ENCODE measurements at places on chromosomes 12 and 14.

DNA sequence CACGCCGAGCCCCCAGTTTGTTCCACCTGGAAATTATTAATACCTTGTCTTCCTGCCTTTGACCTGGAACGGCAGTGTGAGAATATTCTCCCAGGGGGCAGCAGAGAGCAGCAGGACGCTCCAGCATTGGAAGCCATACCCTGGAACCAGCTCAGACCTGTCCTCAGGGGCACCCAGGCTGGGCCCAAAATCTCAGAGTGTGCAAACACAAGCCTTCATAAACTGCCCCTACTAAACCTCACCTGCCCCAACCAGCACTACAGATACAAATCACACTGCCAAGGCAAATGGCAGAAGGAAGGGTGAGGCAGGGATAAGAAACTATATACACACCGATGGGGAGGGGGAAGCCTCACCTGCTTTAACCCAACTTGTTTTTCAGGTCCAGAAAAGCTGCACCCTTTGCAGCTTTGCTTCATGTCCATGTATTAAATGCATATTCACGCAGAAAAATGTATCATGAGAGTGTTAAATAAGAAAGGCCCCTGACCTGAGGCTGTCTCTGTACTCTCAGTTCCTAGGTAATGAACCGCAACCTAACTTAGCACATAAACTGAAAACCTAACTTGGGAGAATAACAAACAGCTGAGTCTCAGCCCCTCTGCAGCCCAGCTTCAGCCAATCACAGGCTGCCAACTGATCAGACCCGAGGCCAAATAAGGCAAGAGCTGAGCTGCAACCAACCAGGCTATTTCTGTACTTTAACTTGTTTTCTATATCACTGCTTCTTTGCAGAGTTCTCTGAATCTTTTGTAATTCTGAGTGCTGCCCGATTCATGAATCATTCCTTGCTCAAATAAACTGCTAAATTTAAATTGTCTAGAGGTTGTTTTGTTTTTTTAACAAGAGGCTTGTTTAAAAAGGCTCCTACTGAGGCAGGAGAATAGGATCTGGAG is 130.1 kb downstream of the SPTSSA start:
- DNase-seq = no peak

DNA sequence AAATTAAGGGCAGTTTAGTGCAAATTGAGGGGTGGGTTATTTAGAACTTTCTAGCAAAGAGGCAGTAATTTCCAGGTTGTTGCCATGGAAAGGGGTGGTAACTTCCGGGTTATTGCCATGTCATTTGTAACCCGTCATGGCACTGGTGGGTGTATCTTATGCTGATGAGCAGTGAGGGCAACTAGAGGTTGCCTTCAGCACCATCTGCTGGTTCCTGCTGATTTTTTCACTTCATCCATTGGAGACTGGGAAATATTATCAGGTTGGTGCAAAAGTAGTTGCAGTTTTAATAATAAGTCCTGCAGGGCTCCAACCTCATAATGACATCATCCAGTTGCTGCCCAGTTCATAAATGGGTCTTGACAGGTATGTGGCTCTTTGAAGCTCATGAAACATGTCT is 24.4 kb upstream of the SERPINA4 start:
- peak; percentile 5 for DNase-seq

GRCh38 chr14:101635749-101636560 is 74.7 kb downstream of the DIO3 start:
- DNase-seq = no peak

DNA sequence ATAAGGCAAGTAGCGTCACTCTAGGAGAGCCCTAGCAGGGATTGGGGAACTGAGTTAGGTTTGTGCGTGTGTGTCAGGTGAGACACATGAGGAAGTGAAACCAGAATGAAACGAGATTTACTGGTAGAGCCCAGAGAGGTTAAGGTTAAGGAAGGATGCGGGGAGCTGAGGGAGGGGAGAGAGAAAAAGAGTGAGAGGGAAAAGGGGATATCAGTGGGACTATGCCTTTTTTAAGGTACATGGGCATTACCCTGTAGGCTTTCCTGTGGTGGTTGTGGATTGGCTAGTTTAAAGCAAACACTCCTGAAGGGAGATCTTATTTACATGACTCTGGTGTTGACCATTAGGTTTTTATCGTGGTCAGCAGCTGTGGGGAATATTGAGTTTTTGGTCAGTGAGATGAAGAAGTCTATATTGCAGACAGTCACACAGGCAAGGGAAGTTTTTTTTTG is 13.9 kb downstream of the ZDHHC17 start:
- DNase-seq = no peak

DNA sequence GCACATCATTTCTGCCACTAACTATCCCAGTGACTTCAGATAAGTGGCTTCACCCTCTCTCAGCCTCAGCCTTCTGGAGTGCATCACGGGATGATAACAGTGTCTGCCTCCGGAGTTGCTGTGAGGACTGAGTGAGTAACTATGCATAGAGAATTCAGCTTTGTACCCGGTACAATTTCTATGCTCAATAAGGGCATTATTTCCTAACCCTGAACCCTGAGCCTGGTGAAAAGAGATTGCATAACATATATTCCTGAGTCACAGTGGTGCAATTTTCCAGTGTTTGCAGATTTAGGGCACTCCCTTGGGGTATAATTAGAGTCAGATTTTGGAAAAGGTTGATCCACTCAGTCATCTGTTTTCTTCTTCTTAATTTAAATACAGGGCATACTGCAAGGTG is 181.1 kb downstream of the PTPN11 start:
- no peak for DNase-seq

- DNase-seq = no peak
These were observed 21.9 kb upstream of the IFT81 start for GRCh38 chr12:110102255-110102654.

- DNase-seq = no peak
These were observed 8.7 kb downstream of the ANKRD13A start for GRCh38 chr12:110007881-110008280.

DNA sequence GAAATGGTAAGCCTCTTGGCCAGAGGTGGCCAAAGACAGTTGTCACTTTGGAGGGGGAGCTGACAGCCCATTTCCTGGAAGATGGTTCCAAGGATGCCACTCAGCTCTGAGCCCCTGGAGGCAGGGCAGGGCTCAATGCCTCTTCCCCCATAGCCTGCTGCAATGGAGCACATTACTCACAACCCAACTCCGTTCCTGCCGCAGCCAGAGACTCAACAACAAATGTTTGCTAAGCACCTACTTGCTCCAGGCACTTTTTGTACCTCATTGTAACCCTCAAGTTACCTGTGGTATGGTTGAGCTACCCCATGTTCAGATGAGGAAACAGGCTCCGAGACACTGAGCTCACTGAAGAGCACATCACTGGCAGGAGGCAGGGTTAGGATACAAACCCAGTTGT is 19.5 kb downstream of the IRF2BPL start:
- DNase-seq = no peak

DNA sequence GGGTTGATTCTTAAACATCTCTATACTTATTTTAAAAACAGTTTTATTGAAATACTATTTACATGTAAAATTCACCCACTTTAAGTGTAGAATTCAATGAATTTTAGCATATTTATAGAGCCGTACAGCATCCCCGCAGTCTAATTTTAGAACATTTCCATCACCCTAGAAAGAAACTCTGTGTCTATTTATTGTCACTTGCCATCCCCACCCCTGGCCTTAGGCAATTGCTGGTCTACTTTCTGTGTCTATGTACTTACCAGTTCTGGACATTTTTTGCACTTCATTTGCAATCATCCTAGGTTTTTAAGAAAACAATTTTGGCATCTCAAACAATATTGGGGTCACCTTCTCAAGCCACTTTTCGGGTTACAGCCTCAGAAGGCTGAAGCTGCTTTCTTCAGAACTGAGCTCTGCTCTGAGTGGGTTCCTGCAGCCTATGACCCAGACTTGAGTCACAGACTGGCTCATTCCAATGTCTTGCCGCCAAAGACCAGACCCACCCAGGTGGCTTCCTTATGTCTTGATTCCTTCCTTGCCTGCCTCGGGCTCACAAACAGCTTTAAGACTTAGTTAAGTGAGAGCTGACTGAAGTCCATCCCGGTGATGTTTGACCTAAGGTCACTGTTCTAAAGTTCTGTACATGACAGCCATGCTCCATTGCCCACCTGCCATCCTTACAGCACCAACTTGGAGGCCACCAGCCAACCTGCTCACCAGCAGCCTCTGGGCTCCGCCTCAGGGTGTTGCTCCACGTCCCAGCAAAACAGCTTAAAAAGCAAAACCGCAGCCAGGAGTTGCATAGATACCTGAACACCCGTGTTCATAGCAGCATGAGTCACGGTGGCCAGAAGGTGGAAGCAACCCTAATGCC is 131.5 kb downstream of the CHST11 start:
- DNase-seq = no peak

GRCh38 chr12:26359576-26359975 is 164.2 kb downstream of the SSPN start:
- no peak for DNase-seq

GRCh38 chr14:37600880-37601741 is 5.7 kb downstream of the TTC6 start:
- DNase-seq = no peak

DNA sequence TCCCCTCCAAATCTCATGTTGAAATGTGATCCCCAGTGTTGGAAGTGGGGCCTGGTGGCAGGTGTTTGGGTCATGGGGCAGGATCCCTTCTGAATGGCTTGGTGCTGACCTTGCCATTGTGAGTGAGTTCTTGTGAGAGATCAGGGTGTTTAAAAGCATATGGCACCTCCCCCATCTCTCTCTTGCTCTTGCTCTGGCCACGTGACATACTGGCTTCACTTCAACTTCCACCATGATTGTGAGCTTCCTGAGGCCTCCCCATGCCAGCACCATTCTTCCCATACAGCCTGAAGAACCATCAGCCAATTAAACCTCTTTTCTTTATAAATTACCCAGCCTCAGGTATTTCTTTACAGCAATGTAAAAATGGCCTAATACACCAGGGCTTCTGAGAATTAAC is 79.8 kb upstream of the C14orf132 start:
- DNase-seq = no peak

- no peak for DNase-seq
These were observed 2.8 kb downstream of the FOXG1 start for GRCh38 chr14:28769276-28769880.

DNA sequence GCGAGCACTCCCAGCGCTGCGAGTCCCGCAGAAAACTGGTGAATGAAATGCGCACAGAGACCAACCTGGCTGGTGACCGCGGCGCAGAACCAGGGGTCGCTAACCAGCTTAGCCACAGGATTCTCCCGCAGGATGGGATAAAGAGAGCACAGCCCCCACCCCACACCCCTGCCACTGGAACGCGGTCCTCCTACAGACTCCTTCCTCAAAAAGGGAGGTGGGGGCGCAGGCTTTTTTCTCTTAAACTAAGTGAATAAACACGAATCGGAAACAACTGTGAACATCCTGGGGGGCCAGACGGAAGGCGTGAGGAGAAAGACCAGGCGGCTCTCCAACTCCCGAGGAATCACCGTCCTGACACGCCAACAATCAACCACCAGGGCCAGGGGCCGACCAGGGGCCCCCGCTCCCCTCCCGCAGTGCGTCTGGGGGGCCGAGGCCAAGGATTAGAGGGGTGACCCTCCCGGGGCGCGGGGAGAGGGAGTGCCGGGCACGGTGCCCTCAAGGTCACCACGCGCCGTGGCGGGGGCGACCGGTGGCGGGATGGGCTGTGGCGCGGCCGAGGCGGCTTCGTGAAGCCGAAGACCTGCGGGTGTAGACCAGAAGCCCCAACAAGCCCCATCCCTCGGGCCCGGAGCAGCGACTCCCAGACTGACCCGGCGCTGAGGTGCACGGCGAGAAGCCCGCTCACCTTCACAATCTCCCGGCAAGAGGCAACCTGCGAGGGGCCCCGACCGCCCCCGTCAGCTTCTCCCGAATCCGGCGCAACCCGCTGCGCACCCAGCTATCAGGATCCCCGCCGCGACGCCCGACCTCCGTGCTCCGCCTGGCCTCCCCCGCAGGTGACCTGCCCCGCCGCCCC is 704 bp downstream of the ATP2B1 start:
- DNase-seq = peak; percentile 85

All from osteocyte (in vitro differentiated cells).